Activated CD4-positive, CD25-positive, alpha-beta regulatory T cell treated with anti-CD3 and anti-CD28 coated beads, Interleukin-2, amount 50 U/mL, for 72 hours (primary cell): ENCODE measurements at places on chromosomes 16 and 17.

DNA sequence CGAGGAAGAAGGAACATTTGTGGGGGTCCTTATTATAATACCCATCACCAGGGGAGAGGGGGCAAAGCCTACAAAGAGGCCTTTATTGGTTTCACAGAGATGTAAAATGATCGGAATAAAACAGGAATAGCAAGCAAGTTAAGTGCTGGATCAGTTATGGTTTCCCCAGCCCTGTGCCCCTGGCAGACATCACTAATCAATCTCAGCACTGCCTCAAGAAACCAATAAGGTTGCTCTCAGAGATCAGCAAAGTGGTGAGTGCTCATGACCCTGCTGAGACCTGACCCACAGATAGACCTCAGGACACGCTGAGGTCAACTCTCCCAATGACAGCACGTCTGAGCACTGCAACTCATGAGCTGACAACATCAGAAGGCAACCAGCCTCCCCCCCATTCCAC lies 66.3 kb downstream of the ZNF423 start:
- no peak for DNase-seq

- no peak for DNase-seq
These were observed 20.5 kb downstream of the USP36 start for GRCh38 chr17:78819806-78820792.

DNA sequence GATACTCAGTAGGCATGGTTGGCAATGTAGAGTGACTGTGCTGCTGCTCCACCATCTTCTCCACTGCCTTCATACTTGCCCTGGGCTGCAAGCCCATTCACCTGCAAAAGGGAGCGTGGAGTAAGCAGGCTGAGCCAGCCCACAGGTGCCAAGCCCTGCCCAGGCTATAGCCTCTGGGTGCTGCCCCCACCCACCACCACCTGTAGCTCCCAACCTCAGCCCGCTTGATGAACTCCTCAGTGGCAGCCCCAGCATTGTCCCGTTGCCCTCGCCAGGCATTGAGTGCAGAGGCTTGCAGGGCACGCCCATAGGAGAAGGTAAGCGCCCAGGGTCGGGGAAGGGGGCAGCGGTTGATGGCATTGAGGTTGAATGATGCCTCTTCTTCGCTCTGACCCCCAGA lies 2.2 kb upstream of the PIGS start:
- DNase-seq = no peak

DNA sequence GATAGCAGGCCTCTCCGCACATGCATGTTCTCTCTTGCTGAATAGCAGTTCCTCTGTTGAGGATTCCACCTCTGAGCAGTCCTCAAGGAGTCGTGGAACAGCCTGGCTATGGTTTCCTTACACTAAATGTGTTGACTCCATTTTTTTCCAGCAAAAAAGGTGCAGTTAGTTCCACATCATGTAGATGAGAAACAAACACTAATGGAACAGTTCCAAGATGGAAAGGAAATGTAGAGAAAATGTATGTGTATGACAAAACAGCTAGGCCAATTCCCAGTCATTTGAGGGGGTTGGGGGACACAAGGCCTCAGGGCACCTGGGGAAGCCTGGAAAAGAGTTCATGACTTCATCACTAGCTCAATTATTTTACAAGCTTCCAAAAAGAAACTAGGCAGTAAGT lies 90.0 kb downstream of the CFDP1 start:
- DNase-seq = no peak

DNA sequence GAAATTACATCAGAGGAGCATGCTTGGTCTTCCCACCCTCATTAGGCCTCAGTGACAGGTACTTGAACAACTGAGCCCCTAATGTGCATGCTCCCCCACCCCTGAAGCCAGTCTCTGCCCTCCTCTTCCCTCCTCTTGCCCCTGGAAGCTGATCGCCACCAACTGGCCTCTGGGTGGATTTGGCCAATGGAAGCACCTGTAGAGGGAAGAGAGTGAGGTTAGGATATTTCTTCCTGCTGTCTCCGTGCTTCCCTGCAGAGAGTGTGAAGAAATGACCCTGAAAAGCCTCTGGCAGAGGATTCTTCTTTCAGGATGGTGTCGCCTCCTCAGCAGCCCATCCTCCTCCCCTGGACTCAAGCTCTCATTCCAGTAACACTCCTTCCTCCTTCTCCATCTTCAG lies 5.9 kb upstream of the CBLN1 start:
- no peak for DNase-seq

DNA sequence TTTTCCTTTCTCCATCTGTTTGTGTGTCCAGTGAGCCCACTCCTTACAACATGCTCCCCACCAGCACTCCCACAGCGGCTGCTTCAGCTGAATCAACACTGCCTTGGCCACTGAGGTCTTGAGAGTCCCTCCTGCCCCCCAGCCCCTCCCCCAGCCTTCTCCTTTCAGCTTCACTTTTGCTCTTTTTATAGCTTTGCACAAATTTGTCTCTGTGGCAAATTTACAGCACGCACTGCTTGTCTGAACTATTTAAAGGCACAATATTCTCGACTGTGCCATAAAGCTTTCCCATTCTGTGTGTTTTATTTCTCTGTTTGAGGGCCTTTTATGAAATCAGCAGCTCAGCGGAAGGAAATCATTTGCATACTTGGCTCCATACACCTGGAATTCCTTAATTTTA lies 579.3 kb downstream of the TOX3 start:
- no peak for DNase-seq

DNA sequence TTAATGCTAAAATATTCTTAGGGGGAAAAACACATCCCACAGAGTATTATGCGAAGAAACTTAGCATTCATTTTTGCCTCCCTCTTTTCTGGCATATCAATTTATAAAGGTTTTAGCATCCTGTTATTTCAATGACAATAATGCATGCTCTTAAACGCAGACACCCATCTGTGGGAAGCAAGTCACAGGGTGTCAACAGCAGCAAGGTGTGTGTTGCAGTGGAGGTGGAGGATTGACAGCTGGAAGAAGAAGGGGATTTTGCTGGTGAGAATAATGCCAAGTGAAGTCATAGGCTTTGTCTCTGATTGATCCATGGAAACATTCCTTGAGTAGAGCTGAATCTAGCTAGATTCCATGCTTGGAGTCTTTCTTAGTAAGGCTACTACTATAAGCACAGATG lies 498.1 kb downstream of the NPIPA7 start:
- DNase-seq = no peak

- DNase-seq = no peak
These were observed 706.4 kb upstream of the GOT2 start for GRCh38 chr16:59440502-59440901.

- DNase-seq = no peak
These were observed 145.0 kb downstream of the SLC39A11 start for GRCh38 chr17:72947475-72947874.

GRCh38 chr17:72233986-72234385 lies 113.2 kb downstream of the SOX9 start:
- no peak for DNase-seq

DNA sequence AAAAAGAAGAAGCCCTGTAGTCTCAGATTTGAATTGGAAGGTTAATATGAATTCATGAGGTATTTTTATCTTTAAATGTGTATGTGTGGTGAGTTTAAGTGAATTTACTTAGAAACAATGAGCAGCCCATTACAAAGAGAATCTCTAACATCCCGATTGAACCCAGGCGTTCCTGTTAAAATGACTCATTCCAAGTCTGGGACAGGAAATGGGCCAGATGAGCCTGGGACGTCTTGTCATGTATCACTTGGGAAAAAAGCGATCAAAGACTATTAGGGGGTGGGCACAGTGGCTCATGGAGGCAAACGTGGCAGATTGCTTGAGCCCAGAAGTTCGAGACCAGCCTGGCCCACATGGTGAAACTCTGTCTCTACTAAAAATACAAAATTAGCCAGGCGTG lies 81.6 kb downstream of the SEC14L1 start:
- no peak for DNase-seq

- no peak for DNase-seq
These were observed 204.5 kb downstream of the WWOX start for GRCh38 chr16:78303946-78304345.

DNA sequence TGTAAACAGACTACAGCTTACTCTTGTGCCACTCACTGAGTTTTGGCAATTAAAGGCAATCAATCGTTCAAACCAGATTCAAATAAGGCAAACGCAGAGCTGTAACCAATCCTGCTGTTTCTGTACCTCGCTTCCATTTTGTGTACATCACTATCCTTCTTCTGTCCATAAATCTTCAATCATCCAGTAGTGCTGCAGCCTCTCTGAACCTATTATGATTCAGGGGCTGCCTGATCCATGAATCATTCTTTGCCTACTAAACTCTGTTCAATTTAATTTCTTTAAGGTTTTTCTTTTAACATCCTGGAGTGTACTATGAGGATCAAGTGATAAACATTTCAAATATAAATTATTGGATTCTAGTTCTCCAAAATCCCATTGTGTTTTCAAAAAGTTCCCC lies 93.9 kb downstream of the CEP112 start:
- DNase-seq = no peak

DNA sequence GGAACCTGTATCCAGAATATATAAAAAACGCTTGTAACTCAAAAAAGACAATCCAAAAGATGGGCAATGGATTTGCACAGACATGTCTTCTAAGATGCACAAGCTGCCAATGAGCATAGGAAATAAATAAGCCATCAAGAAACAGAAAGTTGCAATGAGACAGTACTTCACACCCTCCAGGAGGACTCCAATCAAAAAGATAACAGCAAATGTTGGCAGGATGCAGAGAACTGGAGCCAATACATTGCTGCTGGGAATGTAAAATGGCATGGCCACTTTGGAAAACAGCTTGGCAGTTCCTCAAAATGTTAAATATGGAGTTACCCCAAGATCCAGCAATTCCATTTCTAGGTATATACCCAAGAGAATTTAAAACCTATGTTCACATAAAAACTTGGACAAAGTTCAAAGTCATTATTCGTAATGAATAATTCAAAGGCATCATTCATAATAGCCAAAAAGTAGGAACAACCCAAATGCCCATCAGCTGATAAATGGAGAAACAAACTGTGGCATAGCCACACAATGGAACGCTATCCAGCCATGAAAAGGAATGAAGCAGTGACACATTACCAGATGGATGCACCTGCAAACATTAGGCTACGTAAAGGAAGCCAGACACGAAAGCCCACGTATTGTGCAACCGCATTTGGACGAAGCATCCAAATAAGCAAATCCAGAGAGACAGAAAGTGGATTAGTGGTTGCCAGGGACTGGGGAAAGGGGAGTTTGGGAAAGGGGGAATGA lies 25.6 kb downstream of the GGA2 start:
- DNase-seq = no peak

- no peak for DNase-seq
These were observed 8.9 kb downstream of the DUS2 start for GRCh38 chr16:68031951-68032350.

GRCh38 chr17:78144147-78144719 lies 2.0 kb upstream of the C17orf99 start:
- no peak for DNase-seq

DNA sequence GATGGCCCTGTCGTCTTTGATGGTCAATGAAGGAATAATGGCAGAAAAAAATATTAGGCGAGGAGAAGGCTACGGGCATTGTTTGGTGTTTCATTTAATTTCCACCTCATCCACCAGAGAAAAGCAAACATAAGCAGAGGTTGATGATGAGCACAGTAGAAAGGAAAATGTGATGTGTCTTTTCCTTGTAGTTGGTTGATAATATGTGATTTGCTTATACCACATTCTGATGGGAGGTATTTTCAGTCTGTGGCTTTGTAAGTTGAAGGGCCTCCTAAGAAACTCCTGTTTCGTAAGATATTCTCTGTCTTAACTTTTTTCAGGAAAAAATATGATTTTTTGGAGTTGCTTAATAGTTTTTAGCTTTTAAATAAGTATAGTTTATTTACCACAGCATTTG lies 215.7 kb downstream of the PRKCA start:
- DNase-seq = no peak

DNA sequence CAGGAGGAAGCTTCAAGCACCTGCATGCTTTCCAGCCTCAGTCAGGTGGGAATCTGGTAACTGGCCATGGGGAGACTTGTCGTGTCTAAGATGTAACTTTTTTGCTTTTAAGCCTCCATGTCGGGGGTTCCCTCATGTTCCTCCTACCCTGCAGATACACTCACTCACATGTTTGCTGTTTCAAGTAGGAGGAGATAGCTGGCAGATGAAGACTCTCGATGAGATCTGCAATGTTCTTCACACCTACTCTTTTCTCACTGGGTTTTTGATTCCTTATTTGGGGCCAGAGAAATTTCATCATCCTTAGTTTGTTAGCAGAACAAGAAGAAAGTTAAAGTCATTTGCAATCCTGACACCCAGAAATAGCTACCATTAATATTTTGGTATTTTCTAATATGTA lies 24.7 kb downstream of the UTP4 start:
- no peak for DNase-seq

GRCh38 chr16:87126403-87127025 lies 190.7 kb downstream of the C16orf95 start:
- DNase-seq = no peak

DNA sequence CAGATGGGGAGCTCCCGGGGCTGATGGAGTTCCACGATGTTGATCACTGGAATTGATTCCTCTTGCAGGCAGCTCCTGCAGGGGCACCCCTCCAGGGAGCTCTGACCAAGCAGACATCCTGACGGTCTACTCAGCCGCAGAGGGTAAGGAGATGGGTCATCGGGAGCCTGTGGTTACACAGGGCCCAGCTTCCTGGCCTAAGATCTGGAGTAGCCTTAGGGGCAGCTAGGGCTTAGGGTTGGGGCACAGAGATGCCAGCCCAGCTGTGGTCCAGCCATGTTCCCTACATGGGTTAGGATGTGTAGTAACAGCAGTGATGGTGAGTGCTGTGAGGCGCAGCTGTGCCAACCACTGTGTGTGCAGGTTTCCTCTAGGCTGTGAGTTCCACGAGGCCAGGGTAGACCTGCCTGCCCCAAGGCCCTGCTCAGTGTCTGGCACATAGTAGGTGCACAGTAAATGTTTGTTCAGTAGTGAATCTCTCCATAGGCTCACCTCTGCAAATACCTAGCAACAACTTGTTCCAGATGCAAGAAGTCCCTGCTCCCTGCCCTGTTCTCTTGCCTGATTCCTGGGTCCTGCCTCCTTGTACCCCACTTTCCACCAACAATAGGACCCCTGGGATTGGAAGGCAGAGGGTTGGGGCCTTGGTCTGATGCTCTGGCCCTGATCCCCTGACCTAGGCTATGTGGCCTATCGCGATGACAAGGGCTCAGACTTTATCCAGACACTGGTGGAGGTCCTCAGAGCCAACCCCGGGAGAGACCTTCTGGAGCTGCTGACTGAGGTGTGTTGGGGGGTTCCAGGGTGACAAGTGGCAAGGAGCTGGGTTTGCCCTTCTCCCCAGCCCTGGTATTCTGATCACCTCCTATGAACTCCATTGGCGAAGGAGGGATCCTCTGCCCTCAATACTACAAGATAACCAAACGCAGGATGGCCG lies 13.7 kb downstream of the ZNF213 start:
- no peak for DNase-seq

GRCh38 chr16:19479302-19479721 lies 42.6 kb downstream of the GDE1 start:
- no peak for DNase-seq

- no peak for DNase-seq
These were observed 236.8 kb downstream of the IRX3 start for GRCh38 chr16:54049591-54050458.
